ENCODE measurements at places on chromosomes 3 and 15.

DNA sequence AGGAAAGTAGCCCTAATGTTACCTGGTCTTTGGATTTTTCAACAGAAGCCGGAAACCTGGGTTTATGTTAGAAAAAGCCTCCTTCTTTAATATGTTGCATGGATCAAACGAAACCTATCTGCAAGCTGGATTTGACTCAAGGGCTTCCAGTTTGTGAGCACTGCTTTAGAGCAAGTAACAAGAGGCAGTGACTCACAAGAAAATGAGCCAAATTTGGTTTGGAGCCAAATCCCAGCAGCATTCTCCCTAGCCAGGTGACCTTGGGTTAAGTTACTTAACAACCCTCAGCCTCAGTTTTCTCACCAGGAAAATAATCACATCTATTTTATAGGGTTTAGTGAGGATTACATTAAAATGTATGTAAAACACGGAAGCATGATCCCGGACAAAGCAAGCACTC lies 215.2 kb upstream of the PRICKLE2 start:
- DNase-seq, result no peak

- DNase-seq, result peak; percentile 27
Observed at GRCh38 chr3:23923786-23924185, 6.9 kb downstream of the RPL15 start.

GRCh38 chr3:169527507-169527906 lies 136.0 kb downstream of the MECOM start:
- no peak for DNase-seq

DNA sequence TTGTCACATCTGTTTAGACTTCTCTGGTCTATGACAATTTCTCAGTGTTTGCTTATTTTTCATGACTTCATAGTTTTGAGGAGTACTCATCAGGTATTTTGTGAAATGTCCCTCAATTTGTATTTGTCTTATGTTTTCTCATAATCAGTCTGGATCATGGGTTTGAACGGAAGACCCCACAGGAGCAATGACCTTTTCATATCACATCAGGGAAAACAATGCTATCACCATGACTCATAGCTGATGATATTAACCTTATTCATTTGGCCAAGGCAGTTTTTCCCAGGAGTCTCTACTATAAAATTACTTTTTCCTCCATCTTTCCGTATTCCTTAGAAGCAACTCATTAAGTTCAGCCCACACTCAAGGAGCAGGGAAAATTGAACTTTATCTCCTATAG lies 32.7 kb downstream of the AADACL2 start:
- no peak for DNase-seq

- no peak for DNase-seq
Observed at GRCh38 chr3:150215616-150216015, 192.5 kb upstream of the TSC22D2 start.

- DNase-seq, result no peak
Observed at GRCh38 chr3:114241262-114241661, 3.9 kb upstream of the ZNF80 start.

GRCh38 chr3:97948351-97949109 lies 23.7 kb downstream of the RIOX2 start:
- DNase-seq, result no peak

DNA sequence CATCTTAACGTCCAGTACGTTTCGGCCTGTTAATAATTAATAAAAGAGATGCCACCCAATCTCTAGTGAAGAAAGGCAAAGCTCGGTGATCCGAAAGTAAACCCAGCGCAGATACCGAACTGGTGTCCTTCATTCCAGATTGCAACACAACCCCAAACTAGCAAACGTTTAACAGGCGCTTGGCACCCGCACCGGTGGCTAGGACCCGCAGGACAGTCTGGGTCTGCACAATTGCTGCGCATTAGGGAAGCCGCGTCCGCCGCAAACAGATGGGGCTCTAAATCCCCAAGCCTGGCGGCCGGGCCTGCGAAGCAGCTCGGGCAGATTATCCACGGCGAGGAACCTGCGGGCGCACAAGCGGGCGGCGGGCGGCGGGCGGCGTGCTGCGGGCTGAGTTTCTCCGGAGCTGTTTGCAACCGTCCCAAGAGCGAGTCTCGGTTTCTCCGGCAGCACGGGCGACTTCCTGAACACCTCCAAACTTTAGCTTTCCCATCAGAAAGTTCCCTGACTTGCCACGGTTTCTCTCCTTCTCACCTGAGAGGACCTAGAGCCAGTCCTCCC lies 112.1 kb upstream of the ICE2 start:
- DNase-seq, result peak; percentile 7

GRCh38 chr3:145817870-145818483 lies 343.0 kb downstream of the PLOD2 start:
- no peak for DNase-seq

GRCh38 chr3:84959470-84960271 lies 882 bp downstream of the CADM2 start:
- no peak for DNase-seq

- DNase-seq, result no peak
Observed at GRCh38 chr15:79172032-79172481, 81.5 kb upstream of the RASGRF1 start.

- no peak for DNase-seq
Observed at GRCh38 chr3:30236011-30236410, 370.4 kb upstream of the TGFBR2 start.

DNA sequence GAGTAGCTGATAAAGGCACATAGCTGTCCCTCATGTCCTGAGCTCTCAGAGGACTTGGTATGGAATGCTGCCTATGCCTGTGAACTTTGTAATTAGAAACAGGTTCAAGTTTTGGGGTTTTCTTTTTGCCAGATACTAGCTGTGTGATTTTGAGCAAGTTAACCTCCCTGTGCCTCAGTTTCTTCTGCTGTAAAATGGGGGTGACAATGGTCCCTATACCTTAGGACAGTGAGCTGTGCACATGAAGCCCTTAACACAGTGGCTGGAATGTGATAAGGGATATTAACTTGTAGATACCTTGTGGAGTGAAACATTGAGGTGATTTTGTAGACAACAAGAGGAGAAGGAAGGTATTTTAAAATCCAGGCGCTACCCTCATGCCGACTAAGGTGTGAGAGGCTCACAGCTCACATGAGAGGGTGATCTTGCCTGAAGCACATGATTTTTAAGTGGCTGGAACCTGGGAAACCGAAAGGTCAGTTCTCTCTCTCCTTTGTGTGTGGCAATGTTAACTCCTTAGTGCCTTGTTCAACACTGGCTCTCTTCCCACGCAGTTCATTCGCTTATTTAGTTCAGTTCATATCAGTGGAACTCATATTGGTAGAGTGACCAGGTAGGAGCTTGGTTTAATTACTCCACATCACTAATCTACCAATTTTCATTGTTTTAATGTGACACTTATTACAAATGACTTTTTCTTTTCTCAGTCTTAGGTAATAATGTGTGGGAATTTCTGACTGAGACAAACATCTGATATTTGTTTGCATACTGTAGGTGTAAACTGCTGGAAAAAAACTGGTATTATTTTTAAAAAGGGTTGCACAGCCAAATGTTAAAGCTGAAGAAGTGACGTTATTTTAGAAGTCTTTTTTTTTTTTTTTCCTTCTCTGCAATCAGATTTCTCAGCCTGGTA lies 236.2 kb downstream of the ITPR1 start:
- DNase-seq, result no peak
